PC-9 (cell line): ENCODE measurements at places on chromosomes 4 and X. TPM values are rescaled to one million over a fixed set of nuclear protein-coding genes. Genes with fewer than 3 reads are reported as not detected.

- DNase-seq, result no peak
Observed at GRCh38 chrX:34809096-34809495, 133.5 kb upstream of the FAM47B start.

DNA sequence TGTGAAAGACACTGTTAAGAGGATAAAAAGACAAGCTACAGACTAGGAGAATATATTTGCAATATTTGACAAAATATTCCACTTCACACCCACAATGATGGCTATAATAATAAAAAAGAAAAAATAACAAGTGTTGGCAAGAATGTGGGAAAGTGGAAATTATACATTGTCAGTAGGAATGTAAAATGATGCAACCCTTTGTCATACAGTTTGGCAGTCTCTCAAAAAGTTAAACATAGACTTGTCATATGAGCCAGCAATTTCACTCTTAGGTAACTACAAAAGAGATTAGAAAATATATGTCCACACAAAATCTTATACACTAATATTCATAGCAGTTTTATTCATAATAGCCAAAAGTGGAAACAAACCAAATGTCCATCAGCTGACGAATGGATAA is 5.2 kb upstream of the RADX start:
- DNase-seq, result no peak

DNA sequence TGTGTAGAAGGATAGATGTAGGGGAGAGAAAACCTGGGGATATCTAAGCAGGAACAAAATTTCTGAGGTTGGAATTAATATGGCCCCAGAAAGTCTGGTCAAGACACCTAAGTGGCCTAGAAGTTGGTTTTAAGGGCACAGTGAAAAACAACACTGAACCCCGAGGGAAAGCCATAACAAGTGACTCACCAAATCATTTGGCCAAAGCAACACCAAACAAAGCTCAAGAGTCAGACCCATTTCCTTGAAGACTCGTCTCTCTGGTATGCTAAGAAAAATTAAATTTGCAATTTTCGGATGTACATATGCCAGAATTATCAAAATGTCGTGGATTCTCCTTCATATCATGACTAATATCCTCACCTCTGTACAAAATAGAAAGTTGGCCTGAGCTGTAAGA is 162.9 kb downstream of the SMIM20 start:
- no peak for DNase-seq

DNA sequence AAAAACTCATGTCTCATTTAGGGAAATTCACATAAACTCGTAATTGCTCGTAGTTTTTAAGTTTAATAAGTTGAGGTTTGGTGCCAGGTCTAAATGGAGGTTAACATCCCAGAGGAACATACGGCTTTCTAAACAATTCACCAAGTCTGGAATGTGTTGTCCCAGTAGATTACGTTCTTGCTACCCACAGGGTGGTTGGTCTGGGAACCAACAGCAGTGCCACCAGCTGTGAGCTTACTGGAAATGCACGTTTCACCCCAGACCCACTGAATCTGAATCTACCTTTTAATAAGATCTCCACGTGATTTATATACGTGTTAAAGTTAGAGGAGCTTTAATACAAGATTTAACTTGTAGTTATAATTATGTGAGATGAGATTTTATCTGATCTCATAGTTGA is 134.3 kb downstream of the BMPR1B start:
- DNase-seq, result no peak

DNA sequence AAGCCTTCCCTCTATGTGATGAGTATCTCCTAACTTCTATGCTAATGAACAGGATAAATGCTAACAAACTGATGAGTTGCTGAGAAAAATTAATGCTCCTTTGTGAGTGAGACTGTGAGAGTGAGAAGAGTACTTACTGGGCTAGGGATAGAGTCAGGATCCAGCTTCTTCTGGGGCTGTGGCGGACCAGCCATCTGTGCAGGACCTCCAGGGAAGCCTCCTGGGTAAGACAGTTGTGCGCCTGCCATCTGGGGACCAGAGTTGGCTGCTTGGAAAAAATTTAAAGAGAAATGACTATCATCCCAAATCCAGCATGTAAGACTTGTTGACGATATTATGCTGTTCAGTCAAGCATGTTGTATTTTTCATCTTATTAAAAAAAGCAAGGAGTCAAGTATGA is 21.0 kb downstream of the SEC24D start:
- DNase-seq, result no peak

GRCh38 chr4:74475091-74475800 is 30.3 kb downstream of the AREG start:
- no peak for DNase-seq

DNA sequence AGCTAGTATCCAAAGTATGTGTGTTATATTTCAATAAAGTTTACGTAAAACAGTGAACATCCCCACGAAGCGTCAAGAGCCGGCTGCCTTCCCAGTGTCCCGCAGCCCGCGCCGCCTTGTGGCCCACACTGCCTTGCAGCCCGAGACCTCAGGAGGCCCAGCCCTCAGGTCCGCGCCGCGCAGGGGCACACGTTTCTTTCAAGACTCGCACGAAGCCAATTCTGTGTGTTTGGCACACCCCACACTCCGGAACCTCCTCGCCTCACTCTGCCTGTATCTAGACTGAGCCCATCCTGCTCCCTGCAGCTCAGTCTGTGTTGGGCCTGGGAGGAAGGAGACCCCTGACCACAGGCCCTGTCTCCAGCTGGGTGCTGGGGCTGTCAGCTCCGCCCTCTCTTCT is 5.8 kb downstream of the LRPAP1 start:
- no peak for DNase-seq

GRCh38 chrX:136850441-136851175 is 29.9 kb downstream of the RBMX start:
- no peak for DNase-seq

- no peak for DNase-seq
Observed at GRCh38 chr4:177393236-177393635, 49.0 kb downstream of the AGA start.

DNA sequence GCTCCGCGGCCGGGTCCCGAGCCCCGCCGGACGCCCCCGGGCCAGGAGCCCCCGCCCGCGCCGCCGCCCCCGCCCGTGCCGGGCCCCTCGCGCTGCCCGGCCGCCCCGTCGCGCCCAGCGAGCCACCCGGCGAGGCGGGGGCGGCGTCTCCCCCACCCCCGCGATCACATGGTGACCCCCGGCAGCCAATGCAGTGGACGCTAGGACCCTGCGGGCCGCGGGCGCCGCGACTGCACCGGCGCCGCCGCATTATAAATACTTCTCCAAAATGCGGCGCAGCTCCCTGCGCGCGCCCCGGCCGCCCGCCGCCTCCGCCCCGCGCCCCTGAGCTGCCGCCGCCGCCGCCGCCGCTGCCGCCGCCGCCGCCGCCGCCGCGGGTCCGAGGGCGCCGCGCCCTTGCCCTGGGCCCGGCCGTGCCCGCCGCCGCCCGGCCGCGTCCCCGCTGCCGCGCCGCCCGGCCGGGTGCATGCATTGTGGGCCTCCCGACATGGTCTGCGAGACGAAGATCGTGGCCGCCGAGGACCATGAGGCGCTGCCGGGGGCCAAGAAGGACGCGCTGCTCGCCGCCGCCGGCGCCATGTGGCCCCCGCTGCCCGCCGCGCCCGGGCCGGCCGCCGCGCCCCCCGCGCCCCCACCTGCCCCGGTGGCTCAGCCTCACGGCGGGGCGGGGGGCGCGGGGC is at the start of gene NAT8L:
TSS of gene NAT8L (plus strand) at position 282 of the 680 bp plus-strand sequence. CDS start at position 467, 185 bp downstream.
- DNase-seq, result no peak

- DNase-seq, result no peak
Observed at GRCh38 chr4:76429636-76430035, 5.4 kb upstream of the SHROOM3 start.

STBD1 gene
- 1.8 and 3.5 TPM in 2 replicates for total RNA-seq

AFM gene
- not detected in 2 replicates for total RNA-seq

GAGE12J gene
- total RNA-seq, result not detected in 2 replicates

ASB12 gene
- not detected in 2 replicates for total RNA-seq

TEX13D gene
- not detected in 2 replicates for total RNA-seq
